Stimulated activated CD8-positive, alpha-beta memory T cell treated with anti-CD3 and anti-CD28 coated beads, Interleukin-2, amount 100 ng/mL, for 1 hour (primary cell): ENCODE measurements at places on chromosomes 11 and 22.

DNA sequence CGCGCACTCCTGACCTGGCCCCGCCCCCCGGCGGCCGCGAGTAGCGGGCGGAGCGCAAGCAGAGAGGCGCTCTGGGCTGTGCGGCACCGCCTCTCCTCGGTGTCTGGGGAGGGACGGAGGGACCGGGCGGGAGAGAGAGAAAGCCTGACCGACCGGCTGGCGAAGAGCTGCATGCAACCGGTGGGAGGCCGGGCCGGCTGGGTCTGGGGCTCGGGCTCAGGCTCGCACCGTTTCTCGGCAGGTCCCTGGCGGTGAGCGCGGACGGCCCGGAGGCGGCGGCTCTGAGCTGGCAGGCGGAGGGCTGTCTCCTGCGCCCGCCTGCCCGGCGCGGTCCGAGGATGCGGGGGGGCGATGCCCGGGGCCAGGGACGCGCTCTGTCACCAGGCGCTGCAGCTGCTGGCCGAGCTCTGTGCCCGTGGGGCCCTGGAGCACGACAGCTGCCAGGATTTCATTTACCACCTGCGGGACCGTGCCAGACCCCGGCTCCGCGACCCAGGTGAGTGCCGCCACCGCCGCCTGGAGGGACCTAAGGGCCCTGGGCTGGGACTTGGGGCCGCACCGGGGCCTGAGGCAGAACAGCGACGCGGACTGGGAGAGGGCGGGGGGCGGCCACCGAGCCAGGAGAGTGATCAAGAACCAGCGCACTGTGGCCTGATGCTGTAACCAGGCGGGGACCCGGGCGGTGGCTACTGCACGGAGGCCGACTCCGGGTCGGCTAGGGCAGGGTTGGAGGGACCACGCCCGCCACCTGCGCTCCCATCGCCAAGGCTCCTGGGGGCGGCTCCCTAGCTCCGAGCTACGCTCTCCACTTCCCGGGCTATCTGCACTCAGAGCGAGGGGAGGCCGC, at the start of gene SYT9:
SYT9 (plus strand) TSS at position 69 of the 847 bp plus-strand sequence; CDS start at position 352, 283 bp downstream.
- no peak for DNase-seq

DNA sequence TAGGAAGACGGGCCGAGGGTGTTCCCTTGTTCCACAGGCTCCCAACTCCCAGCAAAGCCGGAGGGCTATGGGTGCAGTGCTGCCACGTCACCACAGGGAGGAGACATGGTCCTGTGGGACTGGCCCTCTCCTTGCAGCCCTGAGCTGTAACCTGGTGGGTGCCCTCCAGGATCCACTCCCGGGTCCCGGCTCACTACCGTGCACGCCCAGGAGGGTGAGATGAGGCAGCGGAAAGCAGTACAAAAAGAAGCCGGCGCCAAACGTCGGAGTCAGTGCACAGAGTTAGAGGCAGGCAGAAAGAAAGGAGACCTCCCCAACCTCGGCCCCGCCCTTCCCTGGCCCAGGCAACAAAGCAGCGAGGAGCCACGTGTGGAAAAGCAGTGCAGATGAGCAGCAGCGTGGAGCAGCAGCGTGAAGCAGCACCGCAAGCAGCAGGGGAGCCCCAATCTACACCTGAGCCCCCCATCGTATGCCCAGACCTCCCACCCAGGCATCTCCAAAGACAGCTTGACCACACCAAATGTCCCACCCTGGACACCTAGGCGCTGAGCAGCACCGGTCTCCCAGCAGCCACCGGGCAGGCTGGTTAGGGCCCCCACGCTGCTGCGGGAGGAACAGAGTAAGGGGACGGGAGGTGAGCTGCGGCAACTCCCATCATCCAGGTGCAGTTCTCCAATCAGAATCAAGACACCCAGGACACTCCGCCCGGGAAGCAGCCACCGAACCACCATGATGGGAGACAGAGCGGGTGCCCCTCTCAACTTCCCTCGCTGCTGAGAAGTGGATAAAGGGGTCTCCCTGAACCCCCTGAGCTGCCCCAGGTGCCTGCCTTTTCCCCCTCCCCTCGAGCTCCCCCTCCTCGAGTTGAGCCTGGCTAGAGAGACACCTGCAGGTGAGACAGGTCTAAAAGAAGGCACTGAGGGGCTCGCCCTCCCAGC, 28.8 kb downstream of the IGSF9B start:
- DNase-seq: peak; percentile 48

GRCh38 chr11:76629853-76630599, 40.5 kb downstream of the LRRC32 start:
- DNase-seq: no peak

DNA sequence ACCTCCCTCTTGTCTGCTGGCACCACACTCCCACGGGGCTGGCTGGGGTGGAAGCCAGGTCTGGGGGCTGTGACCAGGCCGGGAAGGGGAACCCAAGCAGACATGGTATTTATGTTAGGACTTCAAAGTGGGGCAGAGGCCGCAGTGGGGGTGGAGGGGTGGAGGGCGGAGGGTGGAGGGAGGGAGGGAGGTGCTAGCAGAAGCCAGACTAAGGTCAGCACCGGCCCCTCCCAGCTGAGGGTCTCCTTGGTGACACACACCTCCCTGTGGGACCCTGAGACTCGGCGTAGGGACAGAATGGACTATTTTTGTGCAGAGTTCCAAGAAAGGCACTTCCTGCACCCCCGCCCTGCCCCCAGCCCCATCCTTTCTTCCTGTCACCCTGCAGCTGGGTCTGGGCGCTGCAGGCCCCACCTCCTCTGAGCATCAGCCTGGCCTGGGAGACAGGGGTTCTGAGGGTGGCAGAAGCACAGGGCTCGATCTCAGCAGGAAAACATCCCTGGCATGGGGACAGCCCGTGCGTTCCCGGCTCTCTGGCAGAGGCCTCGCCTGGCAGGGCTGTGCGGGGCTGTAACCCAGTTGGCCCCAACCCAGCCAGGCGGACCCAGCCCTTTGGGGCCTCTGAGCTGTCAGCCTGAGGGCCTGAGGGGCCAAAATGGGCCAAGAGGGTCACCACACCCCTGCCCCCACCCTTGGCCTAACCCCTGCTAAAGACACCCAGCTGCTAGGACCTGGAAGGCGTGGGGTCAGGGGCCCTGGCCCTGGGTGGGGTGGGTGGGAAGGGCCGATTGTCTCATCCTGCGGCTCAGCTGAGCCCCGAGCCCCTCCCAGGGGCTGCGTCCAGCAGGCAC, 9.6 kb upstream of the CD248 start:
- no peak for DNase-seq

- DNase-seq: no peak
Observed at GRCh38 chr11:70667767-70668166, 269.4 kb downstream of the CTTN start.

- DNase-seq: no peak
Observed at GRCh38 chr11:108890482-108891105, 225.7 kb downstream of the DDX10 start.

DNA sequence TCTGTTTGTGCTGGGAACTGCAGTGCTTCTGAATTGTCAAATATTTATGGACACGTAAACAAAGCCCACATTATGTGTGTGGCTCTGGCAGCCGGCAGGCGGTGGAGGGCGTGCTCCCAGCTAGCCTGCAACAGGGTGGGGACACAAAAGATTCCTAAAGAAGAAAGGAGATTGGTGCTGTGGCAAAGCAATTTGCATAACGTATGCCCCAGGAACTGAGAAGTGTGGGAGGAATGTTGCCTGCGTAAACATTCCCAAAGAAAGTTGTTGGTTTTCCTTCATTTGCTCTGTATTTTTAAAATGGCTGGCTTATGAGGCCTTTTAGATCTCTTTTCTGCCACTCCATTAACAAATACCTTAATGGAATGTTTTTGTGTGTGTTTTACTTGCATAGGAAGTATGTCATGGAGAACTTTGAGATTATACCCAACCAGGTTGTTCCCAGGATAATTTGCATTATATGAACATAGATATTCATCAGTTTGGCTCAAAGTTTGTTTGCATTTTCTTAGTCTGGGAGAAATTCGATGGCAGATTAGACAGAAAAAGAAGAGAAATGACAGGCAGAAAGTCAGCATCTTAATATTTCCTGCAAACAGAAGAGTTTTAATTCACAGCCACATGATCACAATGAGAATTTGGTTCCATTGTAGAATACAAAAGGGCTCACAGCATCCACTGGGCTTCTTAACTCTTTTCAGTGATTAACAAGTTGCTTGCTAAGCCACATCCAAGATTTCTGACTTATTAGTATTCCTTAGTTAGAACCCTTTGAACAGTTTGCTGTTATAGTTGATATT, 41.8 kb upstream of the DLAT start:
- no peak for DNase-seq

- DNase-seq: no peak
Observed at GRCh38 chr11:69126286-69126685, 29.4 kb upstream of the SMIM38 start.

- no peak for DNase-seq
Observed at GRCh38 chr11:8719211-8719649, 36.6 kb downstream of the RPL27A start.

DNA sequence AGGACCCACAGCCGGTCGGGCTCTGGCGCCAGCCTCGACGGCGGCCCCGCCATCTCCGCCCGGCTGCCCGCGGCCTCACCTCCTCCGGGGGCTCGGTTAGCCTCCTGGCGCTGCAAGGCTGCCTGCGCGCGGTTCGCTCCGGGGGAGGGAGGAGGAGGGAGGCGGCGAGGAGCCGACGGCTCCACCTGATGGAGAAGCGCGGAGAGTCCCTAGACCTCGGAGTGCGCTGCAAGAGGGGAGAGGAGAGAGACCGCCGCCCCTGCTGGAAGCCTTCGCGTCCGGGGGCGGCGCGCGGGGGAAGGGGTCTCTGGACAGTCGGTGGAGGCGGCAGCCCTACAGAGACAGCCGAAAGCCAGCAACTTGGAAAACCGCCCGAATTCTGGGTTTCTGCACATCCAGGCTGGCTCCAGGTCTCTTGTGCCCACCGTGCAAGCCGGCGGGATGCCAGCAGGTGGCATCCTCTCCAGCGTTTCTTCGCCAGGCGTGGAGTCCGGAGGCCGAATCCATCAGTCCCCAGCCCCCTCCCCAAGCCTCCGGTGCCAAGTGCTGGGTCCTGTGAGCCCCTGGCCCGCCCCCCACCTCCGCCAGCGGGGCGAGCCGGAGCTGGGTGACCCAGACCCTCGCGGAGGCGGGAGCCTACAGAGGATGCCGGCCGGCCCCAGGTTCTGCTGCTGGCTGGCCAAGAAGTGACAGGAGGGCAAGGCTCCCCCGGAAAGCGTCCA, 2.9 kb upstream of the KIRREL3 start:
- DNase-seq: no peak

DNA sequence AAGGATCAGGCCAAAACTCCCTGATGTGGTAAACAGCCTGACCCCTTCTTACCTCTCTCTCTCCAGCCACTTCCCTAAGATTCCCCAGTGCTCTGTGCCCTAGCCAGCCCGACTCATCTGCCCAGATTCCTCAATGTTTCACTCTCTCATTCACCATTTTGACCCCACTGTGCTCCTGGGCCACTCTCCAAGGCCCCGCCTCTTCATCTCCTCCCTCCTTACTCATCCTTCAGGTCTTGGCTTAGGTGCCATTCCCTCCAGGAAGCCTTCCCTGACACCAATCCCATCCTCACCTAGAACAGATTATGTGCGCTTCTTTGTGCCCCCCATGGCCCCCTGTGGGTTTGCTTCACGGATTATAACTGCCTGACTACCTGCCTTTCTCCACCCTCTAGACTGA, 13.2 kb downstream of the SLC43A3 start:
- no peak for DNase-seq
